ENCODE measurements at places on chromosomes 4 and X.

DNA sequence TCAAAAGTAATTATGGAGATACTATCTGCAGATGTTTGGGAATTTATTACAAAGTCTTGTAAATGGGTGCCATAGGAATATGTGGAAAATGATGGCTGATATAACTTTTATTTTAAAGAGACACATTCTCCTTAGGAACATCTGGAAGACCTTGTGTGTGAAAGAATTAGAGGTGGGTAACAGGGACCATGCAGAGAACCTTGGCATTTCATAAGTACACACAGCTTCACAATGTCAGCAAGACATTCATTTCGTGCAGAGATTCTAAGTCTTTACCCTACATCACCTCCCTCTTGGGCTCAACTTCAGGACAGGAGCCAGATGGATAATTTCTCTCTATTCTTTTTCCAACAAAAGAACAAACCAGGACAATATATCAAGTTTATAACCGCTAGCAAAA is 458.1 kb upstream of the INTU start:
- no peak for DNase-seq

DNA sequence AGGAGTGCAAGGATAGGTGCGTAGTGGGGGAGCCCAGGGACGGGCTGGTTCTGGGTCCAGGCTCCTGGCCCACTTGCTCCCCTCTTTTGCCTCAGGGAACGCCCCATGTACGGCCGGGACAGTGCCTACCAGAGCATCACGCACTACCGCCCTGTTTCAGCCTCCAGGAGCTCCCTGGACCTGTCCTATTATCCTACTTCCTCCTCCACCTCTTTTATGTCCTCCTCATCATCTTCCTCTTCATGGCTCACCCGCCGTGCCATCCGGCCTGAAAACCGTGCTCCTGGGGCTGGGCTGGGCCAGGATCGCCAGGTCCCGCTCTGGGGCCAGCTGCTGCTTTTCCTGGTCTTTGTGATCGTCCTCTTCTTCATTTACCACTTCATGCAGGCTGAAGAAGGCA is 1.7 kb downstream of the EMD start:
- DNase-seq, result no peak

DNA sequence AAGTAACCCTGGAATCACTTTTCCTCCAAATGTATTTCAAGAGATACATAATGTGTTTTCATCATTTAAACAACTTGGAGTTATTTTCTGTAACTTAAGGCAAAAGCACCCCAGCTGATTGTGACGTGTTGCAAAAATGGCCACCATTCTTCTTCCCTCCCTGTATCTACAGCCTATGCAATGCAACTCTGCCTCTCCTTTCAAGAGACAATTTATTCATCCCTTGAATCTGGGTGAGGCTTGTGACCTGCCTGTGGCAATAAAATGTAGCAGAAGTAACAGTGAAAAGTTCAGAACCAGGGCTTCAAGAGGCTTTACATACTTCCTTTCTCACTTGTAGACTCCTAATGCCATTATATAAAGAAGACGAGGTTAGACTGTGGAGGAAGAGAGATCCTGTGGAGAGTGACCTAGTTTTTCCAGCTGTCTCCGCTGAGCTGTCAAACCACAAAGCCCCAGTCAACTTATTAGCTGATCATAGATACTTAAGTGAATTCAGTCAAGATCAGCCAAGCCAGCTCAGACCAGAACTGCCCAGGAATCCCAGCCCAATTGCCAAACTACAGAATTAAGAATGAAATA is 81.0 kb upstream of the KLF3 start:
- no peak for DNase-seq

GRCh38 chrX:38879631-38880220 is 78.5 kb downstream of the MID1IP1 start:
- DNase-seq, result peak; percentile 88

DNA sequence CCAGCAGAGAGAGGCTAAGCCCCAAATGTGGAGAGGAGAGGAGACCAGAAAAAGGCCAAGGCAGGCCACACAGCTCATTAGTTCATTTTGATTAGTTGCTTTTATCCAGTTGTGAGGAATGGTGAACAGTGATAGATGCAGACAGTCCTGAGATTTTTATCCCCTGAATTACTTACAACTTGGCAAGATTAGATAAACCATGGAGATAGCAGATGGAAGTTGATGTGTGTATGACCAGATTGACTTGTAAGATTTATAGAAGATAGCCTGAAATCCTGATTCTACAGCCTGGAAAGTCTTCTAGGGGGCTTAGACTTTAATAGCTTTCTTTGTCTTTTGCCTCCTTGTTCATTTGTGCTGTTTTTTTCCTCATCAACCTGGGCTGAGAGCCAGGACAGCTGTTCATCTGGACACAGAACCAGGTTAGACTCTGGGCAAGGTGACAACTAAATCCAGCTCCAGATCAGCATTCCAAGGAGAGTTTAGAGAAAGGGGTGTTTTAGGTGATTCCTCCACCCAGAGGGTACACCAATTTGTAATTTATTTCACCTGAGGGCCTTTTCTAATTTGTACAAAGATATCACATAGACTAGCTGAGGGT is 215.5 kb downstream of the SPATA18 start:
- DNase-seq, result no peak

- no peak for DNase-seq
Observed at GRCh38 chrX:25941087-25941486, 197.1 kb upstream of the MAGEB18 start.

- DNase-seq, result peak; percentile 87
Observed at GRCh38 chr4:123606946-123607542, 210.4 kb downstream of the SPRY1 start.

- no peak for DNase-seq
Observed at GRCh38 chr4:47427935-47428334, 35.6 kb downstream of the COMMD8 start.

GRCh38 chrX:7950865-7951264 is 23.7 kb upstream of the PNPLA4 start:
- DNase-seq, result no peak

DNA sequence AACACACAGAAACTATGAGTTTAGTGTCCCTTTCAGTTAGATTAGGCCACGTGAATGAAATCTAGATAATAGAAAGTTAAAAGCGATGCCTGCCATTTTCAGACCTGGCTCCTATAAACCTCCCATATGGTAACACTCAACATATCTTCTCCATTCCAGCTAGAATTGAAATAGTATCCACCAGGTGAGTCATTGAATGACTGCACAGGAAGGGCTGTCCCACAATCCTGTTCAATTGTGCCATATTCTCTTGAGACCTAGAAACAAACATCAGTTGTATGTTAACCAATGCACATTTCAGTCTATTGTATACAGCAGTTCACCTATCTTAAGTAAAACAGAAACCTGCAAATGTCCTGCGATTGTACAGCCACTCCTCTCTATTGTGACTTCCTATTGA is 659.3 kb upstream of the SLIT2 start:
- DNase-seq, result no peak

DNA sequence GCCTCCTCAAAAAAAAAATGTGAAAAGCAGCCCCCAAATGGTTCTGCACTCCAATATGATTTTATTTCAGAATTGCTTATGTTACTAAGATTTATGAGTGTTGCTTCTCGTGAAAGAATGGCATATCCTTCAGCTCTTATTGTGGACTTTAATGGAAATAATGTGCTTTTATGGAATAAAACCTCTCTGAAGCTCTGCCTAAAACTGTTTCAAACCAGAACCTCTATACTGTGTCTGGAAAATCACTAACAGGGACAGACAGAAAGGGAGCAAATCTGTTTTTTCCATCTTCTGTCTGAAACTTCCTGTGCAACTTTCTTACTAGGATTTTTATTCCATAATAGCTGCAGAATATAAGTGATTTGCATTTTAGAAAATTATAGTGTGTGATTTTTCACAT is 493.1 kb downstream of the ANKRD50 start:
- DNase-seq, result no peak

- DNase-seq, result no peak
Observed at GRCh38 chr4:140865253-140866217, 109.3 kb upstream of the TBC1D9 start.

GRCh38 chr4:157221895-157222770 is 1.6 kb downstream of the GRIA2 start:
- DNase-seq, result no peak

DNA sequence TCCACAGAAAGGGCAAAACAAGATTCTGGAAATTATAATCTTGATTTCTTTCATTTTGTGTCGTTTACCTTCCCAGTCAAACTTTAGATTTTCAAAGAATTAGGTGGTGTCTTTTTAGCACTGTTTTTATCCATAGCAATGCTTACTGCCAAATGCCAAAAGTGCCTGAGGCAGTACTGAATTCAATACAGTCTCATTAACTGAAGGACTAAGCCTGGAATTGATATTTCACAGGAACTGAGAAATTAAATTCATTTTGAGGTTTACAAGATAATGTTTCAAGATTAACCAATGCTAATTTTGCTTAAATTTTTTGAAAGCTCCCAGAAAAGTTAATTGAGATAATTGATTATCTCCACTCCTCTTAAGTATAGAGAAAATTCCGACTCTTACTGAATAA is 68.8 kb upstream of the ARHGAP24 start:
- DNase-seq, result no peak

- DNase-seq, result no peak
Observed at GRCh38 chr4:100114909-100115308, 75.4 kb downstream of the DDIT4L start.

DNA sequence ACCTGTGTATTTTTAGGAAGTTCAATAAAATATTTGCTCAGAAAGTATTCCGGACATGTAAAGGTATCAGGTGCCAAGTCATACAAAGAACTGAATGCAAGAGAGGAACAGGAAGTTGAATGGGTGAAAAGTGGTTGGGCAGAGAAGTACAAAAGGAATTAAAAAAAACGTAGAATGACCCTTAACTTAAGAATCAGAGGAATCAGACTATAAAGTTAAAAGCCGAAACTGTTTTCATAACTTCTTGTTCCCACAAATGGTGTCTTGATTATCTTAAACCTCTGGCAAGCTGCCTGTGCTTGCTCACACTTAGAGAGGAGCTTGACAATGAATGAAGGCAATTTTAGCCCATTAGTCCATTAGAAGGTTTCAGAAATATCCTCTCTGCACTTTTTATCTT is 81.6 kb upstream of the HHIP start:
- no peak for DNase-seq

DNA sequence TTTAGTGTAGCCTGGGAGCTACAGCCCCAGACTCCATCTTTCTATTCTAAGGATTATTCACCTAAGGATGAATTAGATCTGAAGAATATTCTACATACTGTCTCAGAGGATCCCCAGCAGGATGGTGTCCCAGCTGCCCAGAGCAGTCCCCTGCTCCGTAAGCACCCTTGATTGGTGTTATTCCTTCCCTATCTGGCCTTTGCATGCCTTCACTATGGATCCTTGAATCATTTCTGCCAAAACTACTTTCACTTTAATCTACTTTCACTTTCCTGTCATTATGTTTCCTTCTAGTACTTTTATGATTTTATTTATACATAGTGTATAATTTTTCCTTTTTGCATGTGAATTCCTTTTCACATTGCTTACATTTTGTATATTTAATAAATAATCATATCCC is 39.2 kb downstream of the ARHGAP24 start:
- DNase-seq, result no peak

GRCh38 chrX:139932073-139932900 is 566 bp downstream of the ATP11C start:
- DNase-seq, result peak; percentile 55

- no peak for DNase-seq
Observed at GRCh38 chrX:46500054-46500453, 45.2 kb downstream of the ZNF674 start.

GRCh38 chr4:76470064-76470463 is 35.0 kb downstream of the SHROOM3 start:
- DNase-seq, result no peak

DNA sequence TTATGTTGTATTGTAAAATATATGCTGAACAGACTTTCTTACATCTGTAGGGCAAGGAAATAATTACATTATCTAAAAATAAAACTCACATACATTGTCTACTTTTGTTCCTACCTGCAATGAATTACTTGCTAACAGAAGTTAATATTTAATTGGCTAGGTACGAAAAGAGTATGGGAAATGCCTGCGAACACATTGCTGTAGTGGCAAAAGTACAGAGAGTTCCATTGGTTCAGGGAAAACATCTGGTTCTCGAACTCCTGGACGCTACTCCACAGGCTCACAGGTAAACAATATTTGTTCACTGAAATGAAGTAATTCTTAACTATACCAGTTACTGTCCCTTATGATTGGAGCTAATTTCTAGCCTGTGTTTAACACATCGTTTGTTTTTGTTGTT is 837.4 kb downstream of the ADGRL3 start:
- DNase-seq, result no peak

DNA sequence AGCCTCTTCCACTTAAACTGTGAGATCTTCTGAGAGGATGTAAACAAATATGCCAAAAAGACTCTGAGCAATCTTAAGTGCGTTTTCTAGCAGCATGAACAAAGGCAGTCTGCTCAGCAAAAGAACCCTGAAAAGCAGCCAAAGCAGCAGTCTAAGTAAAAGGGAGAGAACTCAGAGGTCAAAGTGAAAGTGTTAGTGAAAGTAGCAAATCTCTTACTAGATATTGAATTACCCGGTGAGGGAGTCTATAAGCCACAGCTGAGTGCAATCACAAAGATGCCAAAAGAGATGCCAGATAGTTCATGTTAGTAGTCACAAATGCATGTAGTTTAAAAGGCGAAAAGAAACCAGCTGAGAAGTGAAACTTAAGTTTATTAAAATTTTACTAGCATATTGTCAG is 7.9 kb upstream of the GNRHR start:
- DNase-seq, result no peak

- DNase-seq, result no peak
Observed at GRCh38 chr4:39528061-39528465, 824 bp upstream of the UGDH start.

DNA sequence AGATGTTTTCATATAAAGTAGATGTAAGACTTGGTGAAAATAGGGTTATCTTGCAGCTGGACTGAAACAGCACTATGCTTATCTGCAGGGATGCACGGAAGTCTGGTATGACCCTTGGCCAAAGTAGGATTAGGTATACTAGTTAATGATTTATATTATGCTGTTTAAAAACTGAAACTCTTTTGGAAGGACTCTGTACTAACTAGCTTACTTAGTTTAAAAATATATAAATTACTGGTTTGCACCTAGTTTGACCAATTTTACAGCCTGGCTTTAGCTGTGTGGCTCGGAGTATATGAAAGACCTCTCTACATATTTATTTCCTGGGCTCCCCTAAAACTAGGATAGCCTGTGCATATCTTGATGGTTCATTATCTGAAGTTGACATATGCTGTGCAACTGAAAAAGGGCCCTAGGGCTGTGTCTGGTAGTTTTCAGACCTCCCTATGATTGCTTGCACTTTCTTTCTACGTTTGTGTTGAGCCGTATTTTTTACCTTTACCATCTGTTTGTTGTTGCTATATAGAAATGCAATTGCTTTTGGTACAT is 89.2 kb downstream of the TMEM144 start:
- DNase-seq, result no peak

DNA sequence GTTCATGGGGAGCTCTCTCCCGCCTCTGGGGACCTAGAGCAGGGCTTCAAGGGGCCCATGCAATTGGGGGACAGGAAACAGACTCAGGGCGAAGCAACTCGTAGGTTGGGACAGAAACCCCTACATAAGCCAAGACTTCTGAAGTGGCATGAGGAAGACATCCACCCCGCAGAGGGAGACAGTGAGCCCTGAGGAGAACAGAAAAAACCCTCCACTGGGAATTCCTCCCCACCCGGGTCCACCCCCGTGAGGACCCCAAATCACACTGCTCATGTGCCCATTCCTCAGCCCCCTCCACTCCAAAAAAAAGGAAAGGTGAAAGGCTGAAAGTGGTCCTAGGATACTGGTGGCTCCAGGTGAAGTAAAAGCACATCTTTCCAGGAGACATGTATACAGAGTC is 74.0 kb downstream of the CPZ start:
- DNase-seq, result no peak

Data from NB4 (cell line).